ENCODE measurements at places on chromosomes 7 and 10.

DNA sequence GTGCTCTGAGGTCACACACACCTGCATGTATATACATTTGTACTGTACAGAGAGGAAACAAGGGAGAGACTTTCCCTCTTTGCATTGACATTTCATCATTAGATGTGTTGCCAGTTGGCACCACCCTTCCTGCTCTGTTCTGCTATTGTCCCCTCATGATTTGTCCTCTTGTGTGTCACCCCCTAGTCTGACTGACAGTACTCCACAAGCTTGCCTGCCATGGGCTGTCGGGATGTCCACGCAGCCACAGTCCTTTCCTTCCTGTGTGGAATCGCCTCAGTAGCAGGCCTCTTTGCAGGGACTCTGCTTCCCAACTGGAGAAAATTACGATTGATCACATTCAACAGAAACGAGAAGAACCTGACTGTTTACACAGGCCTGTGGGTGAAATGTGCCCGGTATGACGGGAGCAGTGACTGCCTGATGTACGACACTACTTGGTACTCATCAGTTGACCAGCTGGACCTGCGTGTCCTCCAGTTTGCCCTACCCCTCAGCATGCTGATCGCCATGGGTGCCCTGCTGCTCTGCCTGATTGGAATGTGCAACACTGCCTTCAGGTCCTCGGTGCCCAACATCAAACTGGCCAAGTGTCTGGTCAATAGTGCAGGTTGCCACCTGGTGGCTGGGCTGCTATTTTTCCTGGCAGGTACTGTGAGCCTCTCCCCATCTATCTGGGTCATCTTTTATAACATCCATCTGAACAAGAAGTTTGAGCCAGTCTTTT is 9.4 kb downstream of the CLDN12 start:
- DNase-seq: no peak

DNA sequence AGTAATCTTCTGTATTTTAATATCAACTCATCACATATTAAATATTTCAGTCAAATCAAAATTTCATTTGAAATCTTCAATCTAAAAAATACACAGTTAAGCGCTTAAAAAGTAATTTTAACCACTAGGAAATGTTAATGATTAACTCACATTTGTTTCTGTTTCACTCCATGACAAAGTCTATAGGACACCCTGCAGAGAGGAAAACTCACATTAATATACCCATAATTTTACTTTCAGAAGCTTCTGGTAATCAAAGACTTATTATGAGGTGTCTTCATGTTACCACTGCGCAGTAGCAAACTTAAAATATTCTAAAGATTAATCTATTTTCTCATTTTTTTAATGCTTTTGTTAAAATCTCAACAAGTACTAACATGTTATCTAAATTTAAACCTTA is 41.0 kb upstream of the ZNF518A start:
- no peak for DNase-seq

GRCh38 chr7:49187543-49188268 is 263.4 kb downstream of the CDC14C start:
- DNase-seq: no peak

GRCh38 chr10:125064681-125065492 is 95.5 kb downstream of the CTBP2 start:
- DNase-seq: peak; percentile 71

DNA sequence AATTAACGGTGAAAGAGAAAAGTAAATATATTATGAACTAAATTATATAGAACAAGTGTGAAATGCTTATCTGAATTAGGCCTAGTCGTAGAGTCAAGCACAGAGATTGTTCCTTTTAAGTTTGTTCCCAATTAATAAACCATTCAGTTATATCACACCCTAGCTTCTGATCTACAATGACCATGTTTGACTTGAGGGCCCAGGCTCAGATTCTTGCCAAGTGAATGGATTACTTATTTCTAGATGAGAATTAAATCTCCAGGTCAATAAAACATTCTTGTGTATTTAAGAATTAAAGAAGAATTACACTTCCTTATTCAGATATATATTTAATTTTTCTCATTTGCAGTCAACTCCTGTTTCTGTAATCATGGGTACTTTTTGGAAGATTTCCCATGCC is 37.4 kb upstream of the ARL4A start:
- DNase-seq: no peak

Measured in AG08395 (cell line).